ENCODE measurements at places on chromosomes 7 and 10. TPM values are rescaled to one million over a fixed set of nuclear protein-coding genes. Genes with fewer than 3 reads are reported as not detected.

The CABCOCO1 gene
- total RNA-seq: 3.2 TPM

The ZNF282 gene
- total RNA-seq: 21.6 TPM

The OPTN gene
- total RNA-seq: 90.2 TPM

The SEC61A2 gene
- 16.0 TPM for total RNA-seq

The GPR85 gene
- 2.6 TPM for total RNA-seq

The IFIT1B gene
- not detected for total RNA-seq

The HOGA1 gene
- total RNA-seq: 0.86 TPM

The TYW1B gene
- total RNA-seq: 2.3 TPM

The C10orf62 gene
- not detected for total RNA-seq

The ZNF786 gene
- 6.1 TPM for total RNA-seq

The TOMM7 gene
- total RNA-seq: 135 TPM

The CALHM2 gene
- total RNA-seq: 19.6 TPM

The DNAH11 gene
- total RNA-seq: under 0.01 TPM

The PARG gene
- total RNA-seq: 42.7 TPM

The ZNF438 gene
- 4.7 TPM for total RNA-seq

The ZDHHC6 gene
- total RNA-seq: 31.5 TPM

The SRI gene
- total RNA-seq: 81.2 TPM

The KCNH2 gene
- total RNA-seq: 0.64 TPM

The CRHR2 gene
- total RNA-seq: not detected

The GNAT3 gene
- total RNA-seq: not detected

The GNG11 gene
- total RNA-seq: 83.1 TPM

The WAPL gene
- total RNA-seq: 64.8 TPM

The FAM20C gene
- 33.2 TPM for total RNA-seq

The CALCR gene
- total RNA-seq: under 0.01 TPM

The MYH16 gene
- not detected for total RNA-seq

The ANKRD26 gene
- total RNA-seq: 16.8 TPM

The CCDC136 gene
- 9.9 TPM for total RNA-seq

The SPDYE2B gene
- total RNA-seq: not detected

The LAMB1 gene
- total RNA-seq: 438 TPM

The RAPGEF5 gene
- 0.86 TPM for total RNA-seq

The EPDR1 gene
- total RNA-seq: 11.0 TPM

The RSPH10B gene
- not detected for total RNA-seq

The SPDYE6 gene
- total RNA-seq: not detected

The SUFU gene
- 2.3 TPM for total RNA-seq

The TUBAL3 gene
- not detected for total RNA-seq

The THSD7A gene
- total RNA-seq: 1.6 TPM

The FKBP14 gene
- total RNA-seq: 47.0 TPM

The ADRB1 gene
- not detected for total RNA-seq

The ENTPD1 gene
- 0.86 TPM for total RNA-seq

The AHR gene
- total RNA-seq: 35.4 TPM

The PDE6C gene
- total RNA-seq: not detected

The UPK3BL1 gene
- total RNA-seq: 7.3 TPM

The HTR5A gene
- total RNA-seq: not detected

The LRRC4 gene
- total RNA-seq: under 0.01 TPM

The VWA2 gene
- under 0.01 TPM for total RNA-seq

The TSPAN15 gene
- 6.0 TPM for total RNA-seq

The SUPV3L1 gene
- 22.5 TPM for total RNA-seq

The HOXA6 gene
- total RNA-seq: 10.6 TPM

The SLIT1 gene
- not detected for total RNA-seq

The PPIA gene
- 2,028 TPM for total RNA-seq

The LRRC17 gene
- 70.0 TPM for total RNA-seq

The CCL24 gene
- not detected for total RNA-seq

The TRIM73 gene
- 0.86 TPM for total RNA-seq

All from fibroblast of villous mesenchyme (primary cell).